NCI-H2029 treated with DMSO at 0.1 percent for 48 hours (cell line): ENCODE measurements at places on chromosomes 16 and 17.

DNA sequence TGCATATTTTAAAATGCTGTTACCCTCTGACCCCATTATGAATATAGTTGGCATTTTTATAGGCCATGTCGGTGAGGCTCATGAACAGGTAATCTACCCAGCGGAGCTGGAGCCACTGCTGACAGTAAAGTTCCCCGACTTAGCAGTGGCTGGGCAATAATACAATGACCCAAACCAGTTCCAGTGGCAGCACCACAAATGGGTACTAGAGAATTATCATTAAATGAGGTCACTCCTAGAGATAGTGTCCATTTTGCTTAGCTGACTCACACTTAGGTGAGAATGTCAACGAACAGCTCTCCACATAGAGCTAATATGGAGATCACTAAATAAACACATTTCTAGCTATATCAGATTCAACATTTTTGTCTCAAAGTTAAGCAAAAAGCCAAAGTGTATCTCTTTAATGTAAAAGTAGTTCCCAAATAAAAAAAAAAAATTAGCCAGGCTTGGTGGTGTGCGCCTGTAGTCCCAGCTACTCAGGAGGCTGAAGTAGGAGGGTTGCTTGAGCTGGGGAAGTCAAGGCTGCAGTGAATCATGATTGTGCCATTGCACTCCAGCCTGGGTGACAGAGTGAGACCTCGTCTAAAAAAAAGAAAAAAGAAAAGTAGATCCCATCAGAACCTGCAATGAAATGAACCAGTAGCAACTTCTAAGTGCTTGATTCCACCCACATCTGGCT is 7.4 kb downstream of the MYO1D start:
- DNase-seq, result no peak

- no peak for DNase-seq
These were observed 54.1 kb upstream of the MARCHF10 start for GRCh38 chr17:62862251-62862650.

DNA sequence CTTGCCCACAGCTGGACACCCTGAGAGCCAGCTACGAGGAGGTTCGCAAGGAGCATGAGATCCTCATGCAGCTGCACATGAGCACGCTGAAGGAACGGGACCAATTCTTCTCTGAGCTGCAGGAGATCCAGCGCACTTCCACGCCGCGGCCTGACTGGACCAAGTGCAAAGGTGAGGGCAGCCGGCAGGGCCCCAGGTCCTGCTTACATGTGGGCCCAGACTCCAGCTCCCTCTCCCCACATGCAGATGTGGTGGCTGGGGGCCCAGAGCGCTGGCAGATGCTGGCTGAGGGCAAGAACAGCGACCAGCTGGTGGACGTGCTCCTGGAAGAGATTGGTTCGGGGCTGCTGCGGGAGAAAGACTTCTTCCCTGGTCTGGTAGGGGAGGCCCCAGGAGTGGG is 16.2 kb upstream of the THAP11 start:
- no peak for DNase-seq

- no peak for DNase-seq
These were observed 258.9 kb upstream of the AXIN2 start for GRCh38 chr17:65820306-65820705.

- no peak for DNase-seq
These were observed 10.9 kb downstream of the MAF start for GRCh38 chr16:79589601-79590102.

DNA sequence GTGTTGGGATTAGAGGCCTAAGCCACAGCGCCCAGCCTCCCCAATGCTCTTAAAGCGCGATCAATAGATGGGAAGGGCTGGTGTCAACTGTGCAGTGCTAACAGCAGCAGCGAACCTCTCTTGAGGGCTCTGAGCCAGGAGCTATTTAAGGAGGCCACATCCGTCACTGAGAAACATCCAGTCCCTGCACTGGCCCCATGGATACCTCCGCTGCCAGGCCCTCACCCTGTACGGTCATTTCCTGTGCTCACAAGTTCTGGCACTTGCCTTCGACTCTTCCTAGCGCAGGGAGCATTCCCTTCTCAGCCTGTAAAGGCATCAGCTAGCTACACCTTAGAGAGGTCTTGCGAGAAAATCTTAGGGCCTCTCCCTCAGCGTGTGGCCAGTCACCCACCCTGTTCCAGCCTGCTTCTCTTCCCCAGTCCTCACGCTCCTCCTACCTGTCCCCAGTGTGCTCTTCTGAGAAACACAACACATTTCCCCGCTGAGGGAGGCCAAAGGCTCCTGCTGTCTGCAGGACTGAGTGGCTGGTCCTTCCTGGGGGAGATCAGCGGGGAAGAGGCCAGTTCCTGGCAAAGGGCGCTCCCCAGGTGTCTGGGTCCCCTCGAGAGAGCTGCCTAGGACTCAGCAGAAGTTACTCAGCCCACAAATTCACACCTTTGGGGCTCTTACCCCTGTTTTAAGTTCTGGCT is 28.6 kb downstream of the GTF3C1 start:
- DNase-seq, result no peak

DNA sequence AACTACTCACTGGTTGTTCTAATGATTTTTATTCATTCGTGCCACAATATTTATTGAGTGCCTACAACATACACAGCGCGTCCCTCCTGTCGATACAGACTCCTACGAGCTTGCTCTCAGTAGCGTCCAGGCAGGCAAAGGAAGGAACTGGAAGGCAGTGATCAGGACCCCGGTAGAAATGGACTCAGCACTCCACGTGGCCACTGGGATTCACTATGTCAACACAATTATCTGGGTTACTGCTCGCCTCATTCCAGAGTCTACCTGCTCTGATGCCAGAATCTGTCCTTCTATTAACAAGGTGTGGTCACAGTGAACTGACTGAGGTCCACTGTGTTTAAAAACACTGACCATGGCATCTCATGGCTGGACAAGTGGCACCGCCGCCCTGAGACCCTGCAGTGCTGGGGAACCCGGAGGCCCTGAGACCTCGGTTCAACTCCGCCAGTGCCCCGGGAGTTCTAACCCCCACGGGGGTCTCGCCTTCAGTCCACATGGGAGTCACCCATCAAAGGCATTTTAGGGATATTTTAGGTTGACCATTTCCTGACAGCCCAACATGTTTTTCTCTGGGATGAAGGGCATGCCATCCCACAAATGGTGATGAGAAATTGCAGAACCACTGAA is 71.4 kb downstream of the ZFHX3 start:
- DNase-seq, result no peak

DNA sequence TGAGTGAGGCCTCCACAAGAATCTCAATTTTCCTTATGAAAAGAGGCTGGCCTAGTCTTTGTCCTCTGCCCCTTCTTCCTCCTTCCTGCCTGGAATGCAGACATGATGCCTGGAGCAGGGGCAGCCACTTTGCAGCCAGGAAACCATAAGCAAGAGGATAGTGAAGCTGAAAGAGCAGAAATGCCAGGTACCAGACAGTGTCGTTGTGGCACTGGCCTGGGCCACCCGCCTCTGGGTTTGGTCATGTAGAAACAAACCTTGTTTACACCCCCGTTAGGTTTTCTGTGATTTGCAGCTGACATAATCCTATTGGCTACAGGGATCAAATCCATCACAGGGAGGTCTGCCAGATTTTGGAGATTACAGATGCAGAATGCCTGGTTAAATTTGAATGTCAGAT is 16.5 kb downstream of the CBFA2T3 start:
- DNase-seq, result no peak
